CD4-positive, alpha-beta T cell treated with Interferon alpha-2 for 1 hour (primary cell): ENCODE measurements at places on chromosomes 16 and 17.

GRCh38 chr17:48611213-48611612 is 396 bp upstream of the HOXB7 start:
- no peak for DNase-seq

- peak; percentile 75 for DNase-seq
These were observed 22.3 kb upstream of the RBBP6 start for GRCh38 chr16:24516900-24517669.

- no peak for DNase-seq
These were observed 38.2 kb downstream of the GPRC5B start for GRCh38 chr16:19846436-19846835.

DNA sequence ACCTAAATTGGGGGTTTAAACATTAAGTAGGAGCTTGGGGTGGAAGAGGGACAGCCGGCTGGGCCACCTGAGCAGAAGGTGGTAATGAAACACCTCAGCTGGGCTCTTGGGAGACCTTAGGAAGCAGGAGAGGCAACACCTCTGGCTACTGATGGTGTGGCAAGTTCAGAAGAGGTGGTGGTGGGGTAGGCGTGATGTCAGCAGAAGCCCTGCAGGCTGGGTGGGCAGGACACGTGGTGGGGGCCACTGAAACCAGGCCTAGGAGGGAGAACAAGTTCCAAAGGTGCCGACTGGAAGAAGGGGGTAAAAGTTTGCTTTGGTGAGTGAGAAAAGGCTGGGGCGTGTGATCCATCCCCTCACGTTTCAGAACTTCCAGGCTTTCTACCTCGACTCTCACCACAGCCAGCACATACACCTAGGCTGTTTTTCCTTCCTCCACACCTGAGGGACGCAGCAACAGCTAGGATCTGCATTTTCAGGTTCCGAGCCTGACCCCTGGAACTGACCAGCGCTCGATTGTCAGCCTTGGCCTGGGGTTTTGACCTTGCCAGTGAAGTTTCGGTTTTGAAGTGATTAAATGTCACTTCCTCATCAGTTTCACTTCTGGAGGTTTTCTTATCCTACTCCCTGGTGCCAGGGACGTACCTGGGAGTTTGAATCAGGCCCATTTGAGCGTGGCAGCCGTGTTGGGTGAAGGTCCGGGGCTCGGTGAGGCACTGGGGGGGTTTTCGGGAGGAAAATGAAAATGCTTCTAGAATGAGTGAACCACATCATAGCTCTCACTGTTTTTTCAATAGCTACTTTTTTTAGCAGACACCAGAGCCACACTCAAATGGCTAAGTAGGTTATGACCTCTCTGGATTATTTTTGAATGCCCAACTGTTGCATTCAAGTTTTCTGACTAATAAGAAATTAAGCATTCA is 10.0 kb downstream of the SNN start:
- no peak for DNase-seq

- peak; percentile 60 for DNase-seq
These were observed 10.6 kb downstream of the KSR1 start for GRCh38 chr17:27466743-27467375.

DNA sequence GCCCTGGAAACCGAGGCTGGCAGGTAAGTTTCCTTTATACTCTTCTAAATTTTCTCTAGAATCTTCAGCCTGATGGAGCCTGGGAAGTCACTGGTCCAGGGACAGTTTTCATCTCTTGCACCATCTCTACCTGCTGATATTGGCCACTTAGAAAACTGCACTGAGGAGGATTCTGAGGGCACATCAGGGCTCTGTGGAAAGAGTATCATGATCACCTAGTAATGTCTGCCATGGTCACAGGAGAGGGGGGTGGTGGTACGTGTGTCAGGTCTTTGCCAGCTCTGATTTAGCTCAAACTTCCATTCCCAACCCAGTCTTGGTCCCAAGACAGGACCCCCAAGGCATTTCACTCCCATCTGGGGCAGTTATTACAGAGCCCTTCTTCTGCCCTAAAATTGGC is 35.2 kb upstream of the DOC2B start:
- no peak for DNase-seq

DNA sequence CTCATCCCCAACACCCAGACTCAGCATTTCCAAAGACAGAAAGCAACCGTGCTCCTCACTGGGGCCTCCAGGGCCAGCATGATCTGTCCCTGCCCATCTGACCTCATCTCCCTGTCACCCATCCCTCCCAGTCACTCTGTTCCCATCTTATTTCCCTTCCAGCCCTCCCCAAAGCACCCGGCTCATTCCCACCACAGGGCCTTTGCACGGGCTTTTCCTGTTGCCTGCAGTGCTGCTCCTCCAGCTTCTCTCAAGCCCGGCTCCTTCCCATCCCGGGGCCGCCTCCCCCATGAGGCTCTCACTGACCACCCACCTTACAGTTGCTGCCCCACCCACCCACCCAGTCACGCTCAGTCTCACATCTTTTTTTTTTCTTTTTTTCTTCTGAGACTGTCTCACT is 54.8 kb downstream of the RMI2 start:
- no peak for DNase-seq

- peak; percentile 54 for DNase-seq
These were observed at the start of gene RIPOR1 for GRCh38 chr16:67528222-67528869. TSS of gene RIPOR1 (plus strand) at chr16:67528829. CDS start at chr16:67538447, 9,618 bp downstream.

GRCh38 chr17:64240261-64240740 is 22.8 kb downstream of the TEX2 start:
- no peak for DNase-seq
